ENCODE measurements at places on chromosomes 16 and 17. TPM values are rescaled to one million over a fixed set of nuclear protein-coding genes. Genes with fewer than 3 reads are reported as not detected.

DNA sequence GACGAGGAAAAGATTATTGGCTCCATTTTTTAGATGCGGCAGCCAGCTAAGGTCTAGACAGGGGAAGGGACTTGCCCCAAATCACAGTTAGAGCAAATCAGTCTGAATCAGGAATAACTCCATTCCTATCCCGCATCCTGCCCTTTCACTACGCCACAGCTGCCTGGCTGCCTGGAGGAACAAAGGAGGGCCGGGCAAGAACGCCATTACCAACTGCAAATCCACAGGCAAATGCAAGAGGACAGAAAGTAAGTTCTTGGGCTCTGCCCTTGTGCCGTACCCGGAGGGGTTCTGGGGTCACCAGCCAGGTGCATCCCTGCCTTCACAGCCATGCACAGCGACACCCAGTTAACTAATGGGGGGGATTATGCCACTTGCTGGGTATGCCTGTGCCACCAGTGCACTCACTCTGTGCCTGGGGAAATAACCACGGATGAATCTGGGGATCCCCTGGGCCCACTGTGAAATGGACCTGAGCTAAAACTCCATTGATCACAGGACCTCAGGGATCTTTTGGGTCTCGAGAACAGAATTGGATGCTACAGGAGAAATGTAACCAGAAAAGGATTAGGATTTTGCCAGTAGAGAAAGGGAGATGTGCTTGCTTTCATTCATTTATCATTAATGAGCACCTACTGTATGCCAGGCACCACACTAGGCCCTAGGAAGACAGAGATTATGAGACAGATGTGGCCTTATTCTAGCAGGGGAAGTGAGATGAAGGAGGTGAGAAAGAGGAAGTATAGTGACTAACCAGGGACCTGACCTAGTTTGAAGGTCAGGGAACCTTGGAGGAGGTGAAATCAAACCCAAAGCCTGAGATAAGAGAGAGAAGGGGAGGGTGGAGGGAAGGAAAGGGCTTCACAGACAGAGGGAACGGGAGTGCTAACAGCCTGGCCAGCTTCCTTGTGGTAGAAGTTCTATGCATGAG, 17.7 kb downstream of the BCL7C start:
- peaks cover 21% of the 10 kb centered on the region for H3K36me3 ChIP-seq
- H3K4me1 ChIP-seq, result peaks cover 24% of the 10 kb centered on the region
- H3K4me3 ChIP-seq, result peak overlapping the region; percentile 87

The C17orf78 gene
- not detected for total RNA-seq

The CES5A gene
- total RNA-seq, result not detected

DNA sequence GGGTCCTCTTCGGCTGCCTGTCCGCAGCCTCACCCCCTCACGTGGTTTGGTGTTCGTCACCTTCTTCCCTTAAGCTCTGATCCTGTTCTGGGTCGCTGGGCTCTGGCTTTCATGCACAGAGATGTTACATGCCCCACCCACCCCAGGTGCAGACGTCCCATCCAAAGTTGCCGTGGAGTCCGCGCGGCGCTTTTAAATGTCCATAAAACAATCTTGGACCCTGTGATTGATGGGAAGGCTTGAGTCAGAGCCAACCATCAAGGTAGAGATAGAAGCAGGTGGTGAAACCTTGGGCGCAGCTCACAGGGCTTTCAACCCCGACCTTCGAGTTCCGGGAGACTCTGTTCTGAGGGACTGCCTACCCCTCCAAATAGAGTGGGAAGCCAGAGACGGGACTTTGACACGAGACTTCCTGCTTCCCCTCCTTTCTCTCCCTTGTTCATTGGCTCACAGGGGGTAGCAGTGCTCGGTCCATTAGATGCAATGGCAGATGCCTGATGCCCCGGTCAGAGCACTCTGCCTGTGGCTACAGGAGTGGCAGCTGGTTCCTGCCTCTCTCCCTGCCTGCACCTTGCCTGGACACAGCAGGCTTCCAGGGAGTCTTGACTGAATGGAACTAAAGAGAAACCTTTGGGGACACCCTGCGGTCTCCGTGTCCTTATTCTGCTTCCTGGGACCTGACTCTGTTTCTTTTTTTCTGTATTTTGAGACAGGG, 4.0 kb downstream of the ENGASE start:
- DNase-seq, result no peak
- H3K36me3 ChIP-seq, result peaks cover 12% of the 10 kb centered on the region
- H3K4me3 ChIP-seq, result no peak overlapping the region
- peaks cover 14% of the 10 kb centered on the region for H3K4me1 ChIP-seq

- H3K4me1 ChIP-seq, result peaks cover 30% of the 10 kb centered on the region
- no peak overlapping the region for H3K4me3 ChIP-seq
- H3K27ac ChIP-seq, result no peak overlapping the region
- no peak for DNase-seq
- H3K27me3 ChIP-seq, result peaks cover 28% of the 10 kb centered on the region
These were observed 1.5 kb downstream of the ALOXE3 start for GRCh38 chr17:8116776-8117175.

DNA sequence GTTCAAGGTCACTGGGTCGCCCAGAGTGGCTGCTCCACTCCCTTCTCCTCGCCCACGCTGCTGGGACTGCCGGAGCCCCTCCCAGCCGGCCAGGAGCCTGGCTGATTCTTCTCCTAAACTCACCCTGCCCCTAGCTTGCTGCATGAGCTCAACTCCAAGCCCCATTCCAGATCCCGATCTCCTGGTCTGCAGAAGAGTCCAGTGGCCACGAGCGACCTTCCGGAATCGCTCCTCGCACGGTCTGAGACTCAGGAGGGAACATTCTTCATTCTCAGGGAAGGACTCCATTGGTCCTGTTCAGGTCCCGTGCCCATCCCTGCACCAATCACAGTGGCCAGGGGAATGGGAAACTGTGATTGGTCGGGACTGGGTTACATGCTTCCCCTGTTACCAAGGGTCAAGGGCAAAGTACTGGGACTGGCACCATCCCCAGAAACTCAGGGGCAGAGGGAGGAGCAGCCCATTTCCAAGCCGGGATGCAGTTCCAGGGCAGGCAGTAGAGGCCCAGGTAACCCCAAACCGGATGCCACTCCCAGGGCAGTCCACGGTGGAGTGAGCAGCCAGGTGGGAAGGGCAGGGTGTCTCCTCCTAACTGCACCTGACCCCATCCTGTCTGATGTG, 24.5 kb upstream of the CIBAR2 start:
- no peak overlapping the region for H3K4me3 ChIP-seq
- H3K27ac ChIP-seq, result no peak overlapping the region
- DNase-seq, result no peak
- H3K27me3 ChIP-seq, result peaks cover 32% of the 10 kb centered on the region

The PRSS22 gene
- not detected for total RNA-seq

The CBX2 gene
- total RNA-seq, result 4.3 TPM

DNA sequence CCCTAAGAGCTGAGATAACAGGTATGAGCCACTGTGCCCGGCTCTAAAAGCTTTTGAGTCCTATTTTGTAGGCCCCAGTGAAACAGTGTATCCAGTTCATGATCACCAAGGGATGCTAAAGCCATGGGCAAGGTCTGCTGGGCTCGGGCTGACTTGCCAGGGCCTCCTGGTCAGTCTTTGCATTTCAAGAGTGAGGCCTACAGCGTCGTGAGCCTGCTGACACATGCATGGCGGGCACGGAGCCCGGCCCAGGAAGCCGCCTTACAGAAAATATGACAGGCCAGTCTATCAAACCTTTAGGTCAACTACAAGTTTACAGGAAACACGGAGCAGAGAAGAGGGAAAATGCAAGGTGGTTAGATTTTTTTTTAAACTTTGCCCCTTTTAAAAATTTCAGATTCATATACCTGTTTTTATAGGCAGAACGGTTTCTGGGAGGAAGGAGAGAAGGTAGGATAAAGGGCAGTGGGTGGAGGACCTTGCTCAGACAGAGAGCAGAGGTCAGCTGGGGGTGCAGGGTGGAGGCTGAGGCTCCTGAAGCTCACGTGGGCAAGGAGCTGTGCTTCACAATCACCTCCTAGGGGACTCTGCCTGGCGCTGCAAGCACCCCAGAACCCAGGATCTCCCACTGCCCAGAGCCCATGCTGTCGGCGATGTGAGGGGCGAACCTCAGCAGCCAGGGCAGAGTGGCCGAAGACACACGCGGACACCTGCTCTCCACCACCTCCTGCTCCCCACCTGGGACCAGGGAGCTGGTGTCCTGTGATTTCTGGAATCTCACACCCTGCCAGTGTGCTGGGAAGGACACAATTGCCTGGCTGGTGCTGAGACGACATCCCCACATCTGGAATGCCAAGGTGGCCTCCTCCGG, 21.3 kb downstream of the C16orf95 start:
- no peaks in the 10 kb centered on the region for H3K4me1 ChIP-seq
- peaks cover 11% of the 10 kb centered on the region for H3K36me3 ChIP-seq
- no peak for DNase-seq
- no peaks in the 10 kb centered on the region for H3K27me3 ChIP-seq
- H3K27ac ChIP-seq, result no peak overlapping the region
- H3K4me3 ChIP-seq, result no peak overlapping the region

GRCh38 chr16:20042848-20043247, 30.8 kb downstream of the GPR139 start:
- H3K27me3 ChIP-seq, result no peaks in the 10 kb centered on the region
- no peaks in the 10 kb centered on the region for H3K36me3 ChIP-seq
